Astrocyte of the spinal cord (primary cell): ENCODE measurements at places on chromosomes 6 and 20.
A peak's percentile ranks its signal among the peaks of the same experiment; 100 is the strongest.

DNA sequence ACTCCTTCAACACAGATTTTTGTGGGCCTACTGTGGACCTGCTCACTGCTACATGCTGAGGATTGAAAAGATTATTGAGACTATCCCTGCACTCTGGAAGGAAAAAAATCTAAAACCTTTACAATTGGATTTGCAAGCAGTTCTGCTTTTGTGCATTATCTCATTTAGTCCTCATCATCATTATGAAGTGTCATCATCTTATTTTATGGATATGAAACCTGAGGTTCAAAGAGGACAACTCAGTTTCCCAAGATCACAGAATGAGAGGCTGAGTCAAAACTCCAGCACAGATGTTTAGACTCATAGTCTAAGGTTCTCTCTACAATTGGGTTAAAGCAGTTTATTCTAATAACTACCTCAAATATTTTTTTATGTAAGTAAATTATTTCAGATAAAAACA is 160.2 kb upstream of the MARCKS start:
- DNase-seq = no peak

DNA sequence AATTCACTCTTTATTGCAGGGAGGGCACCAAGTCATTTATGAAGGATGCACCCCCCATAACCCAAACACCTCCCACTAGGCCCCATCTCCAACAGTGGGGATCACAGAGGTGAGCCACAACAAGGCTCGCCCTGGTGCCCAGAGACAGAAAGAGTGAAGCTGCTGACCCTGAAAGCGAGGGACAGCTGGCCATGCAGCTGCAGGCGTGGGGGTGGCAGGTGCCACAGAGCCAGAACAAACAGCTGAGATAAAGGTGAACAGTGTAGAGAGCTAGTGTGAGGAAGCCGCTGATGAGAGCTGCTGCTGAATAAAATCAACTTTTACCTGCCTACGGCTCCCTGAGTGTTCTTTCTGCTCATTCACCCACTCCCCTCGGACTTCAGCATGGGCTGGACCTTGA is 18.8 kb upstream of the RGS17 start:
- no peak for DNase-seq

GRCh38 chr6:32195652-32195901 is 3.1 kb upstream of the GPSM3 start:
- peak; percentile 100 for DNase-seq

- peak; percentile 78 for DNase-seq
Observed at GRCh38 chr6:121694801-121695251, 259.4 kb downstream of the GJA1 start.

GRCh38 chr6:156114541-156114940 is 658.9 kb upstream of the NOX3 start:
- no peak for DNase-seq

DNA sequence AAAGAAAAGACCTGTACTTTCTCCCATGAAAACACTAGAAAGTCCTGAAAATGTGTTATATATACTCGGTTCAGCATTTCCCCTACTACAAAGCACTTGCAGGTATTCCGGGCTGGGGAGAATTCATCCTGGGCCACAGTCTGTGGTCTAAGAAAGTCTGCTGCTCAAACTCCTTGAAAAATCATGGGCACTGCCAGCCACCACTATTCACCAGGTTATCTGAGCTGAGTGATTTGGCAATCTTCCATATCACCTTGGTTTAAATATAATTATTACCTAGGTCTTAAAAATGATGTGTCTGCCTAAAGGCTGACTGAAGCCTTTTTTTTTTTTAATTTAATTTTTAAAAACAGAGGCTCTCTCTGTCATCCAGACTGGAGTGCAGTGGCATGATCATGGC is 11.3 kb downstream of the FKBP5 start:
- DNase-seq = no peak

GRCh38 chr6:162442687-162443086 is 284.9 kb downstream of the PRKN start:
- DNase-seq = no peak

- DNase-seq = peak; percentile 91
Observed at GRCh38 chr6:33344701-33345697, 27.5 kb upstream of the ZBTB22 start.

DNA sequence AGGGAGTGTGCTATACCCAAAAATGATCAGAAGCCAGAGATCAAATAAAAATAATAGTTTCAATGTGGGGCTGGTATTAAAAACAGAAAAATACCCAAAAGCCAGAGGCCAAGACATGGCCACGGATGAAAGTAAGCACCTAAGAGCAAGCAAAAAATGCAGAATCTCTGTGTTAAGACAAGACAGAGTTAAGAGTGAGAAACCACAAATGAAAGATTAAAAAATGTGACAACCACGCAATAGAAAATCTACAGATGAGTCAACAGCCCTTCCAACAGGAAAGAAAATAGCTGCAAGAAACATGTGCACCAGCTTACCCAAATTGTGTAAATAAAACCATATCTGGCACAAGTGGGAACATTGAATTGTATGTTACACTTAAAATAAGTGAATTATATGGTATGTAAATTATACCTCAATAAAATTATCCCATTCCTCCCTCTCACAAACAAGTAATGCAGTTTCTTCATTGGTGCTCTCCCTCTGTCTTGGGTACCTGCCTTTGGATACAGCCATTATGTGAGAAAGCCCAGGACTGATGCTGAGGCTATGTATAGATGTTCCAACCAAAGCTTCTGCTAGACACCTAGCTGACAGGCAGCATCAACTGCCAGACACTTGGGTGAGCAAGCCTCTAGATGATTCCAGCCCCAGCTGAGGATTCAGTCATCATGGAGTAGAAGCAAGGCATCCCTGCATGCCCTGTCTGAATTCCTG is 55.3 kb upstream of the UFL1 start:
- no peak for DNase-seq

- DNase-seq = no peak
Observed at GRCh38 chr20:859751-860231, 26.3 kb downstream of the FAM110A start.
